Stimulated activated CD4-positive, alpha-beta T cell treated with anti-CD3 and anti-CD28 coated beads, Interleukin-4, amount 100 ng/mL, for 1 hour (primary cell): ENCODE measurements at places on chromosomes 6 and 20.
A peak's percentile ranks its signal among the peaks of the same experiment; 100 is the strongest.

DNA sequence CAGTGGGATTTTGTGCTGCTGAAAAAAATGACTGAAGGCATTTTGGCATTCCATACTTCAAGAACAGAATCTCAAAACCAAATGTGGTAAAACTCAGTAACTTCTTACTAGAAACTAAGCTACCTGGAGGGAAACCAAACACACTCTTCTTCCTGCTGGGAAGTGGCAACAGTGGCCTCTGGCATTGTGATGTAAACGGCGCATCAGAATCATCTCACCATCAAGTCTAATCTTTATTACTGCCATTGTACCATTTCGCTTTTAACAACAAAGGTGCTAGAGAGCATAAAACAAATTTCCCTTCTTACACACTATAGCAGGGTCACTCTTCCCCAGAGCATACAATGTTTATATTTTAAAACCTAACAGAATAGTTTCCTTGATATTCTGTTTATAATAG, 101.6 kb upstream of the CEP162 start:
- DNase-seq, result no peak

DNA sequence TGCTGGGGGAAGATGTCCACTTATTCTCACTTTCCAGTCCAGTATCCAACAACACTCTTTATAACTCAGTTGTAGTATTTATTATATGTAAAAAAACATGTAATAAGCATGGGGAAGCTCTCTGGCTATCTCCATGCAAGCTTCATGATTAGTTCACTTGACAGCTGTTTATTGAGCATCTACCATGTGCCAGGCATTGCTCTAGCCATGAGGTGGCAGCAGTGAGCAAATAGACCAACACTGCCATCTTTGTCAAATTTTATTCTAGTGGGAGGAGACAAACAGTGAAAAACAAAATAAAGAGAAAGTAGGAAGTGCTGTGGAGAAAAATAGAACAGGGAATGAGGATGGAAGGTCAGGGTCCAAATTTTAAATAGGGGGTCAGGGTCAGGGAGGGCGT, 131.8 kb downstream of the CFAP61 start:
- DNase-seq, result no peak

DNA sequence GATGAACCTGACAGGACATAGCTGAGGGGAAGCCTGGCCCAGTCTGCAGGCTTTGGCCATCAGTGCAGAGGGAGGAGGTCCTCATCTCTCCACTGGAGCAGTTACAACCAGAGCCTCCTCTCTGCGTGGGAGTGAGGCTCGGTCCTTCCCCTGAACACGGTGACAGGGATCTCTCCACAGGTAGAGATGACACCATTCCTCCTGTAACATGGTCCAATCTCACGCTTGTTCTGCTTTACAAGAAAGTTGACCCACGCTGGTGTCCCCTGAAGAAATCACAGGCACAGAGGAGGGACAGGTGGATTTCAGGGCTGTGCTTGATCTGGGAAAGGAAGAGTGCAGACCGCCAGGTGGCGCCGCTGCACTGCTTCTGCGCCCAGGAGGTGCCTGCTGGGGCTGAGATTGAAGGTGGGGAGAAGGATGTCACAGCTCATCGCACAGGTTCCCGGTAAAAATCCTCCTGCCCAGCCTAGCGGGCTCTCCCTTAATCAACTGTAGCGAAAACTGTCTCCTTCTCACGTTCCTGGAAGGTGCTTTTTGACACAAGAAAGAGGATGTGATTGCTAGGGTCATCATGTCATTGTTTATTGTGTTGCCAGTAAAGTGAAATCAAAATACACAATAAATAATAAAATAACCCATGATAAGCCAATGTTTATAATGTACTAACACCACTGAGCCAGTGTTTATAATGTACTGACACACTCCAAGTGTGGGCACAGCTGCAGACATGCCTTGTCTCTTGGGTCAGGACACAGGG, 20.4 kb downstream of the HLA-G start:
- DNase-seq, result peak; percentile 86

- DNase-seq, result no peak
These were observed 158.6 kb downstream of the RNF144B start for GRCh38 chr6:18545726-18546125.

DNA sequence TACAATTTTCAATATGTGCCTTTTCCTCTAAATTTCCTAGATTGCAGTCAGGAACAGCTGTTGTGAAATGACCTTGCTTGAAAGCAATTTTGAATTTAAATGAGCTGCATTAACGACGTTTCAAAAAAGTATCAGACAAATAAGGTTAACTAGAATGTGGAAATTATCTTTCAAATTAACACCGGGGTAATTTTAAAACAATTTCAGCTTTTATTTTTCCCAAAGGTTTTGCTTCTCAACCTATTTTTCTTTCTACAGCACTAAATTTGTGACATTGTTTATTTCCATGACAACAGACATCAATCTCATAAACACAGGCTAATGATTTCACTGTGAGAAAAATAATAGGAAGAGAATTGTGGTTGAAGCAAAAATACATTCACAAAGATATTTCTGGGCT, 38.5 kb downstream of the COL12A1 start:
- DNase-seq, result no peak

DNA sequence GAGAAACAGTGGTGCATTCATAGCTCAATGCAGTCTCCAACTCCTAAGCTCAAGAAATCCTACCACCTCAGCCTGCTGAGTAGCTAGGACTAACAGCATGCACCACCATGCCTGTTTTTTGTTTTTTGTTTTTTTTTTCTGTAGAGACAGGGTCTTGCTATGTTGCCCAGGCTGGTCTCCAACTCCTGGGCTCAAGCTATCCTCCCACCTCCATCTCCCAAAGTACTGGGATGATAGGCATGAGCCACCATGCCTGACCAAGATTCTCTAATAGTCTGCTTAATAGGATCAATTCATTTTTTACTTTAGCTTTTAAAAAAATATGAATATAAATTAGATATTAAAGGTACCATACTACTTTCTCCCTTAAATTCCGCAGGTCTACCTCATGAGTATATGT, 152.3 kb upstream of the BEND3 start:
- no peak for DNase-seq
